Activated naive CD8-positive, alpha-beta T cell treated with anti-CD3 and anti-CD28 coated beads, Interleukin-2, amount 10 ng/mL, durations not matched to agents 7 days and 5 days (primary cell): ENCODE measurements at places on chromosomes 11 and 22. TPM values are rescaled to one million over a fixed set of nuclear protein-coding genes. Genes with fewer than 3 reads are reported as not detected.

TRIM3 gene
- total RNA-seq, result 11.8 TPM

NAALADL1 gene
- total RNA-seq, result 19.8 TPM

MPPED2 gene
- total RNA-seq, result not detected

BCL2L13 gene
- total RNA-seq, result 30.8 TPM

ARHGEF17 gene
- not detected for total RNA-seq

NAALAD2 gene
- total RNA-seq, result not detected

C11orf16 gene
- not detected for total RNA-seq

BTG4 gene
- not detected for total RNA-seq

RASGRP2 gene
- total RNA-seq, result 162 TPM

UBQLN3 gene
- 0.17 TPM for total RNA-seq

TSGA10IP gene
- not detected for total RNA-seq

ARHGAP8 gene
- 2.2 TPM for total RNA-seq

OR8G1 gene
- total RNA-seq, result not detected

OR52I1 gene
- total RNA-seq, result not detected

KDELR3 gene
- 0.91 TPM for total RNA-seq

PGA3 gene
- total RNA-seq, result not detected

FOLR1 gene
- total RNA-seq, result not detected
